Stimulated activated naive CD4-positive, alpha-beta T cell treated with Interleukin-2 at 50 U/mL for 16 hours (primary cell): ENCODE measurements at places on chromosomes 16 and 17.

DNA sequence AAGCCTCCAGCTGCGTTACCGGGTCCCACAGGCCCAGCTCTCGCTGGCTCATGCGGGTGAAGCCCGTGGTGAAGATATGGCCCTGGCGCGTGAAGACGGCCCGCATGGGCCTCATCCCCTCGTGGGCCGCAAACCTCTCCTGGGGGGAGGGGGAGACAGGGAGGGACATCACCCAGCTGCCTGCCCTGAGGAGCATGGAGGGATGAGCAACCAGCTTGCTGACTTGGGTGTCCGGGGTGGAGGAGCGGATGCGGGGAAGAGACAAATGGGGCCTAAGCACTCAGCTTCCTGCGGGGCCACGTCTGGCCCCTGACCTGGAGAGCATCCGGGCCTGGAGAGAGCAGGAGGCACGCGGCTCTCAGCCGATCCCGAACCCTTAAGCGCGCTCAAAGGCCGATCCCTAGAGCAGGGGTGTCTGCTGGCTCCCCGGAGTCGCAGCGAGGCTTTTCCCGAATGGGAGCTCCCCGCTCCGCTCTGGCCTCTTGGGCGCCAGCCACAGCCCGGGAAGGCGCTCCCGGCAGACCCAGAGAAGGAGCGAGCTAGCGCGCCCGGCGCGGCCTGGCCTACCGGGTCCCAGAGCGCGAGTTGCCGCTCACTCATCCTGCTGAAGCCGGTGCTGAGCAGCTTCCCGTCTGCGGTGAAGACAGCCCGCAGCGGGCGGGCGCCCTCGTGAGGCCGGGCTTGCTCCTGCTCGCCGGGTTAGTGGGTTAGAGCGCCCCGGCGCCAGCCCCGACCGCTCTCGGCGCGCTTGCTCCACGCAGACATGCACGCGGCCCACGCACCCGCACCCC, 5.0 kb downstream of the CORO6 start:
- DNase-seq: peak; percentile 84

- no peak for DNase-seq
Measured at GRCh38 chr17:50443505-50443974, 17.5 kb downstream of the ACSF2 start.

GRCh38 chr17:68318103-68318991, 27.1 kb downstream of the ARSG start:
- DNase-seq: no peak

DNA sequence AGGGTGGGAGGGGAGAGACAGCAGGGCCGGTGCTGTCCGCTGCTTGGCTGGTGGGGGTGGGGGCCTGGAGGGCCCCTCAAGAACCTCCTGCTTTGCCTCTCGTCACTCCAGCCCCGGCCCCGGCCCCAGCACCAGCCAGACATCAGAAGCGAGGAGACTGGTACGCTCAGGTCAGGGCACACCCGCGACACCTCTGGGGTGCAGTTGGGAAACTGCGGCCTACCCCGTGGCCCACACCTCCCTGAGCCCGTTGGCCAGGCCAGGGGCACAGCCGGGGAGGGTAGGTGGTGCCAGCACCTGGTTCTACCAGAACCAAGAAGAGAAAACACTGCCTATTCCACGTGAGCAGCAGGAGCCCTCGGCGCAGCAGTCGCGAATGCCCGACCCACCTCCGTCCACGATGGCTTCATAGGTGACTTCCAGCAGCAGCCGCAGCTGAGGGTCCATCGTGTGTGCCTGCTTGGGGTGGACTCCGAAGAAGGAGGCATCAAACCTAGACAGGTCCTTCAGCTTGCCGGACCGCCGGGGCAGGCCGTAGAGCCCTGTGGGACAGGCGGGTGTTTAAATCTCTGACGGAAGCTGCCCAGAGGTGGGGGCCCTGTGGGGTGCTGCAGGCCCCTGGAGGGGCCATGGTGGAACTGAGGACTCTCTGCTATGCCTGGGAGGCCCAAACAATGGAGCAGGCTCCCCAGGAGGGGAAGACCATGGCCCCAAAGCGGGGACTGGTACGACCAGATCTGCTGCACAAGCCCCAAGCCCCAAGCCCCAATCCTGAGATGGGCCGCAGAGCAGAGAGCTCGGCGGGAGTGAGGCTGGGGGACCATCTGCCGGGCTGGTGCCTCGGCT, 2.9 kb downstream of the FASN start:
- DNase-seq: no peak

DNA sequence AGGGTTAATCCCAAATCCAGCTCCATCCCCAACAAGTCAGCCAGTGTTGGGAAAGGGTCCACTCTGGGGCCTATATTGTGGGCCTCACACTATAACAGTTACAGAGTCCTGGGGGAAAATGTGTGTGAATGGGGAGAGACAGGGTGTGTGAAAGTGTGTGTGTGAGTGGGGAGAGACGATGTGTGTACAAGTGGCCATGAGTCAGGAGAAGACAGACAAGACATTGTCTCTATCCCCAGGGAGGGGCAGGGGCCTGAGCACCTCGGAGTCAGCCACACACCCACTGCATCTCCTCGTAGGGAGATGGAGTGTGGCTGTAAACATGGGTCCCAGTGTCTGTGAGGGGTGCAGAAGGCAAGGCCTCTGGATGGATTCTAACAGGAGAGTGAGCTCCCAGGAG, 2.9 kb downstream of the CRHR1 start:
- DNase-seq: no peak

- DNase-seq: no peak
Measured at GRCh38 chr17:65332779-65333178, 195.6 kb downstream of the RGS9 start.

DNA sequence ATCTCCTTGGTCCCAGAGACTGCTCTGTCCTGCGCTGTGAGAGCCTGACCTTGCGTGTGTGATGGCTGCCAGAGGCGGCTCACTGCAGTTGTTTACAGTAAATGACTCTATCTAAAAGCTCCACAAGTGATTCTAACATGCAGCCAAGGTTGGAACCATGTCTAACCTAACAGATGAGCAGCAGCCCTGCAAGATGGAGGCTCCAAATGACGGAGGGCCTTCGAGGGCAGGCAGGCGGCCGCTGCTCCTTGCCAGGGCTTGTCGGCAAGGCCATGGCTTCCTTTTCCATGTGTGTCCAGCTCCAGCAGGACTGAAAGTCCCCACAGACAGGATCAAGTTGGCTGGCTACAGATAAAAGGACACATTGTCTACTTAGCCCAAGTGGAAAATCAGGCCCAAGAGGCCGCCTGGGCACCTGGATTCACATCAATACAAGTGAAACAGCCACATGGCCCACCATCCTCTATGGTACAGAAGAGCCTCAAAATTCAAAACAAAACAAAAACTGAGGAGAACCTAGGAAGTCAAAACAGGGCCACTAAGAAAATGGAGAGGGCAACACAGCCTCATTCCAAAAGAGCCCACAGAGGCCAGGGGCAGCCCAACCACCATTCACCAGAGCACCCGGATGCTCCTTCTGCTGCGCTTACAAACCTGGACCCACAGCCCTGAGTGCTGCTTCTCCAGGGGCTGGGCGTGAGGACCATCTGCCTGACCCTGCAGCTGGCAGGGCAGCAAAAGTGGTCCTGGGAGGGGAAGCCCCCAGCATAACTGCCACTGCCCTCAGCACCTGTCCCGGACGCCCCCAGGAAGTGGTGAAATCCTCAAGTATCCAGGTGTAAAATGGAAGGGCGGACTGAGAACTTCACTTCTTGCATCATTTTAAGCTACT, 65.0 kb downstream of the AMFR start:
- DNase-seq: no peak

DNA sequence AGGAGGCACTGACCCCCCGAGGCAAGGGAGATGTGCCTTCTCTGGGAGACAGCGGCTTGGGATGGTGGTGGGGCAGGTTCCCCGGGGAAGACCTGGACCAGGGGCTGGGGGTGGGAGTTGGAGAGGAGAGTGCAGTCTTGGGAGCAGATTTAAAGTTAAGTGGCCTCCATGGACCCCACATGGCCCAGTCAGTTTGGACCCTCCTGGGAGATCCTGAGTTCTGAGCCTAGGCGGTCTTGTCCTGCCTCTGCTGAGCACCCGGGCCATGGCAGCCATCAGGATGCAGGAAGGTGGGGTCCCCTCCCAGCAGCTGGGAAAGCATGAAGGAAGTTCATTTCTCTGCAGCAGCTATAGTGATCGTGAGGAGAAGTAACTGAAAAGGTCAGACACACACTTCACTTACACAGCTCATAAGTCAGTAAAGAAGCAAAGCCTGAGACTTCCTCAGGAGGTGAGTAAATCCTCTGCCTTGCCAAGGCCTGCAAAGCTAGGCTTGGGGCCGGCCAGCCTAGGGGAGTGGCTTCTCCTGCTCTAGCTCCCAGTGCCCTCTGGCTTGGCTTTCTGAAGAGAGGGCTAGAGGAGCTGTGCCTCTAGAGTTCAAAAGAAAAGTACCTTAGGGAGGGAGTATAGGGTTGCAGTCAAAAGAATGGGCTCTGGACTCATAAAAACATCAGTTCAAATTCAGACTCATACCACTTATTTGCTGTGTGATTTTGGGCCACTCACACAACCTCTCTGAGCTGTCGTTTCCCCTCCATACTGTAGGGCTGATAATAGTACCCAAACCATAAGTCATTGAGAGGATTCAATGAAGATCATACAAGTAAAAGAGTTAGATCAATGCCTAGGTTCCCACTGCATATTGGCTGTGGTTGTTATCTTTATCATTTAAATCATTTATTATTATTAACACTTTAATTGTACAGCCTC, 31.0 kb upstream of the C16orf78 start:
- DNase-seq: no peak

GRCh38 chr17:15380446-15380845, 39.0 kb upstream of the TEKT3 start:
- DNase-seq: no peak

DNA sequence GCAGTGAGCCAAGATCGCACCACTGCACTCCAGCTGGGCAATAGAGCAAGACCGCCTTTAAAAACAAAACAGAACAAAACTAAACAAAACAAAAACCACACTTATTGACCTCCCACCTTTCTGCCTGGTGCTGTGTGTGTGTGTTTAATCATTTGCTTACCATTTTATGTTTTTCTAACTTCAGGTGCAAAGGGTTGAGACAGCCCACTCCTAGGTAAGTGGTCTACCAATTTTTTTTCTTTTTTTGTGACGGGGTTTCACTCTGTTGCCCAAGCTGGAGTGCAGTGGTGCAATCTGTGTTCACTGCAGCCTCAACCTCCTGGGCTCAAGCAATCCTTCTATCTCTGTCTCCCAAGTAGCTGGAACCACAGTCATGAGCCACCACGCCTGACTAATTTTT, 65.8 kb downstream of the SALL1 start:
- no peak for DNase-seq

- DNase-seq: no peak
Measured at GRCh38 chr16:54453871-54454270, 167.3 kb upstream of the IRX3 start.

- no peak for DNase-seq
Measured at GRCh38 chr16:879986-880385, 79.5 kb upstream of the GNG13 start.

- no peak for DNase-seq
Measured at GRCh38 chr17:2383628-2384167, 17.2 kb downstream of the MNT start.

- DNase-seq: no peak
Measured at GRCh38 chr17:14935139-14935841, 329.8 kb downstream of the PMP22 start.

- DNase-seq: no peak
Measured at GRCh38 chr16:57256601-57257395, 11.7 kb downstream of the ARL2BP start.

DNA sequence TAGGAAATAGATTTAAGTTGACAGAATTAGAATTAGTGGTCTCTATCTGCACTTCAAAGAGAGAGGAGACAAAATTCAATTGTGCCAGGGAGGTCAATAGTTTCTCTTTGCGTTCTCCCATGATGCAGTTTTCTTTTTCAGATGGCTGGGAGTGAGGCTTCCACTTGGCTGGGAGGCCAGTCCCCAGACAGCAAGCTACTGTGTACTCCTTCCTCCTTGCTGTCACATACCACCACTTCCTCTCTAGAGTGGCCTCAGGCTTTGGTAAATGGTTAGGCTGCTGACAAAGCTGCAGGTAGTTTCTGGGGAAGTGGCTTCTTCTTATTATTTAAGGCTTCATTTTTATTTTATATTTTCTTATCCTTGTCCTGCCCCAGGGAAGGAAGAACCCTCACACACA, 106.2 kb upstream of the HS3ST4 start:
- no peak for DNase-seq

- no peak for DNase-seq
Measured at GRCh38 chr16:88972349-88972748, 4.7 kb downstream of the CBFA2T3 start.
